Sciatic nerve (tissue), 2 donors: ENCODE measurements at places on chromosomes 11 and 22.

- no peak for DNase-seq
Observed at GRCh38 chr11:126636911-126637794, 281.7 kb downstream of the ST3GAL4 start.

- no peak for DNase-seq
Observed at GRCh38 chr22:28889478-28890024, 6.2 kb downstream of the ZNRF3 start.

- no peak for DNase-seq
Observed at GRCh38 chr11:3902441-3902840, 47.0 kb downstream of the STIM1 start.

DNA sequence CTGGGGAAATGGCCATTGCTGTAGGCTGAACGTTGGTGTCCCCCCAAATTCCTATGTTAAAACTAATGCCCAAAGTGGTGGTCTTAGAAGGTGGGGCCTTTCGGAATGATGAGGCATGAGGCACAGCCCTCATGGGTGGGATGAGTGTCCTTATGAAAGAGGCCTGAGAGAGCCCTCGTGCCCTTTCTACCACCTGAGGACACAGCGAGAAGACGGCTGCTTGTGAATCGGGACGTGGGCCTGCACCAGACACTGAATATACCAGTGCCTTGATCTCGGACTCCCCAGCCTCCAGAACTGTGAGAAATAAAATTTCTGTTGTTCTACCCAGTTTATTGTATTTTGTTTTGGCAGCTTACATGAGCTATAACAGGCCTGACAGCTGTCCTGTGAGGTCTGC, 162.9 kb upstream of the B3GAT1 start:
- no peak for DNase-seq

GRCh38 chr11:128018692-128019091, 568.7 kb downstream of the ETS1 start:
- DNase-seq: no peak

DNA sequence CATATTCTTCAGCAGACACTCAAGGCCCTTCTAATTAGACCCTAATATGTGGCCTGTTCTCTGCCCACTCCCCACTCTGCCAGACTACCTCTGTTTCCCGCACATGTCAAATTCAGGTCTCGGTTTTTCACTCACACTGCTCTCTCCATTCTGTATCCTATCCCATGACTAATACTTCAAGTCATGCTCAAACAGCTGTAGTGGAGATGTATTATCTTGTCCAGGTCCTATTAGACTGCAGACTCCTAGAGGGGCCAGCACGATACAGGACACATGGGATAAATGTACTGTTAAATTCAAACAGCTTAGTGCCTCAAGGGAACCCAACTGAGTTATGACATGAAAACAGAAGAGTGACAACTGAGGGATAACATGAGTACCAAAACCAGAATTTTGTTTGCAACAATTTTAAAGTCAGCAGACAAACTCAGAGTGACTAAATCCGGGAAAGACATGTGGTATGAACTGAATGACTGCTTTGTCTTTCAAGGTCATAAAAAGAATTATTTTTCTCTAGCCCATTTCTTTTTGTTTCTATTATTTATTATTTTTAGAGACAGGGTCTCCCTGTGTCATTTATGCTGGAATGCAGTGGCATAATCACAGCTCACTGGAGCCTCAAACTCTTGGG, 20.5 kb downstream of the ATP6V1E1 start:
- no peak for DNase-seq

GRCh38 chr11:3036419-3036818, 20.8 kb downstream of the CARS1 start:
- no peak for DNase-seq

DNA sequence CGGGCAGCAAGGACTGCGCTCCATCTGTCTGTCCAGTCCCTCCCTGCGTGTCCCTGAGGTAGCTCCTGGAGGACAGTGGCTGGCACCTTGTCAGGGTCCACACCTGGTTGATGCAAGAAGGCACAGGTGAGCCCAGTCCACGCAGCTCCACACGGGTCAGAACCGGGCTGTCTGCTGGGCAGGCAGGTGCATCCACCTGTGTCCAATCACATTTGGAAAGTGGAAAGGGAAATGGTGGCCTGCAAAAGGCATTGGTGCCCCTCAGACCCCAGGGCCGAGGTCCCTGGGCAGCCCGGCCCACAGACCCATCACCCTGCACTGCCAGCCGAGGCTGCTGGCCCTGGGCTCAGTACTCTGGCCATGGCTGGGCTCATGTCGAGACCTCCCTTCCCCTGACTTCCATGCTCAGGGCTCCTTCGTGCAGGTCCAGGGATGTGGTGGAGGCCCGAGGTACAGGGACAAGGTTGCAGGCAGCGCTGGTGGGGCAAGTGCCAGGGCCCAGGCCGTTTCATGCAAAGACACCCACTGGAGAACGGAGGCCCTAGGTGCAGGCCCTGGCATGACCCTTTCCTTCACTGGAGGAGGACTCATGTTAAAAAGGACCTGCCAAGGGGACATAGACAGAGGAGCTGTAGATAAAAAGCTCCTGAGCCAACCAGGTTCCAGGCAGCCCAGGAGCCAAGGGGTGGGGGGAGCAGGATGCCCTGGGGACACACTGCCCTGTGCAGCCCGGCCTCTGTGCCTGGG, 38.9 kb upstream of the TH start:
- DNase-seq: peak; percentile 47

GRCh38 chr11:83681031-83681781, 395.0 kb upstream of the CCDC90B start:
- DNase-seq: no peak

DNA sequence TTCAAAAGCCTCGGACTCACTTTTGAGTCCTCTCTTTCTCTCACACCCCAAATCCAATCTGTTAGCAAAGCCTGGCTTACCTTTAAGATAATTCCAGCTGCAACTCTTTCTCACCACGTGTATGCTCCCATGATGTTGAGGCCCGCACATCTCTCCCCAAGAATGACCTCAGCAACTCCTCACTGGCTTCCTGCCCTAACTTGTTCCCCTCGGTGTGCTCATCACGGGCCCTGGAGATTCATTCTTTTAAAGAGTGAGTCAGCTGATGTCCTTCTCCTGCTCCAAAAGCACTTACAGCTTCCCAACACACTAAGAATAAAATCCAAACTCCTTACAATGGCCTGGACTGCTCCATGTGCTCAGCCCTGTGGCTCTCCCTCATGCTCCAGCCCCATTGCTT, 1041.3 kb downstream of the OPCML start:
- no peak for DNase-seq

DNA sequence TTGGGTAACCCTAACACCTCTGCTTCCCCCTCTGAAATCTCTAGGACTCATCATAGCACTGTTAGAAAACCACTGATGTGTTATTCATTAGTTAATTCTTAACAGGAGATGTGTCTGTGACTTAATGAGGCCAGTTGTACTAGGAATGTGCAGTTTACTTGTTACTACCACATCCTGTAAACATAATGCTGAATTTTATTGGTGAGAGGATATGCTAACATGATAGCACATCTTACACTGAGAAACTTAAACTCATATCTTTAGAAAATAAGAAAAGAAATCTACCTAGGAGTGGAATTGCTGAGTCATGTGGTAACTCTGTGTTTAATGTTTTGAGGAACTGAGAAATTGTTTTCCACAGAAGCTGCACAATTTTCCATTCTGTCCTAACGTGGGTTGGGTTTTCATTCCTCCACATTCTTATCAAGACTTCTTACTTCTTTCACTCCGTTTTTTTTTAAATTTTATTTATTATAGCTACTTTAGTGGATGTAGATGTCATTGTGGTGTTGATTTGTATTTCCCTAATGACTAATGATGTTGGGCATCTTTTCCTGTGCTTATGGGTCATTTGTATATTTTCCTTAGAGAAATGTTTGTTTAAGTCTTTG, 33.7 kb downstream of the RNF121 start:
- no peak for DNase-seq

DNA sequence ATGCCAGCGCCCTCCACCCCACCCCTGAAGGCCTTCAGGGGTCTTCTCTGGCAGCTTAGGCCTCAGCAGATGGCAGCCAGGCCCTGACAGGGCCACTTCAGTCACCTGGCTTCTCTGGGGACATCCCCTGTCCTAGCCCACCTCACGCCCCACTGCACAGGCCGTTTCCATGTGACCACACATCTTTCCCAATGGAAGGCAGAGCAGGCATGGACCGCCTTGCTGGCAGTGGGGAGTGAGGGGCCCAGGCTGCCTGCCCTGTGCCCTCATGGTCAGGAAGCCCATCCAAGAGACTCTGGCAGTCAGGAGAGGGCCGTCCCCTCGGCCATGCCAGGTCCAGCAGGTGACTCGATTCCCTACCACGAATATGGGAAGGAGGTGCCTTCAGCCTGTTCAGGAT, 25.8 kb downstream of the MACROD1 start:
- no peak for DNase-seq

GRCh38 chr11:66564538-66564937, 3.9 kb downstream of the CTSF start:
- no peak for DNase-seq

DNA sequence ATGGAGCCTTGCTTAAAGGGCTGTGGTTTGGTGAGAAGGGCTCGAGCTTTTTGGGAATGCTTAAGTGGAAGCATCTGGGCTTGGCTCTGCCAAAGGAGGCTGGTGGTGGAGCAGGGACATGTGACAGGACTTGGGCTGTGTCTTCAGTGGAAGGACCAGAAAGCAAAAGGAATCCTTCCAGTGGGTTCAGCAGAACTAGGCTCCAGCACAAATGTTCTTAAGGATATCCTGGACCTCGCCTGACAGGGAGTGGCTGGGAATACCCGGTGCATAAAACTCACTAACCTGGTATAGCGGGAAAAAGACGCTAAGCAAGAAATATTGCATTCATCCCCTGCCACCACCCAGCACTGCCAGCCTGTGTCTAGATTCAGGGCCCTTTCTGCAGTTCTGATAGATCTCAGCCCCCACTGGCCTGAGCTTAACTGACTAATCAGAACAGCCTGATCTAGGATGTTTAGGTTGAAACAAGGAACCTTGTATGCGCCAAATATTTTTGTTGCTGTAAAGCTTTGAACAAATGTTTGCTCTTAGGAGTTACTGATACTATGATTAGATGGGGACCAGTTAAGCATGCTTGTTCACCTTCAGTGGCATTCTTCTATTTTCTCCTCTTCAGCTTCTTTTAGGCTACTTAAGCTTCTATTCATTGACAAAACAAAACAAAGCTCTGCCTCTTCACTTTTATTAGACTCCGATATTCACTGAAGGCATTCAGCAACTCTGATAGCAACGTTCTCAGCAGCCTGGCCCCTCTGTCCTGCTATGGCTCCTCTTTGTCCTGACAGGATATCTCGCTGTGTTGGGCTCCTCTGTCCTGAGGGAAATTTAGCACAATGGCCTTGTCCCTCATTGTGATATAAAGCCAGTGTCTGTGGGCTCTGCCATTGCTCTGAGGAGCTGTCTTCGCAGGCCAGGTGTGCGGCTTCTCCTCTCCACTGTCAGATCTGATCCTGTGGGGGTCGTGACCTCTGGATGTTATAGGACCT, 25.0 kb downstream of the PPFIBP2 start:
- no peak for DNase-seq

DNA sequence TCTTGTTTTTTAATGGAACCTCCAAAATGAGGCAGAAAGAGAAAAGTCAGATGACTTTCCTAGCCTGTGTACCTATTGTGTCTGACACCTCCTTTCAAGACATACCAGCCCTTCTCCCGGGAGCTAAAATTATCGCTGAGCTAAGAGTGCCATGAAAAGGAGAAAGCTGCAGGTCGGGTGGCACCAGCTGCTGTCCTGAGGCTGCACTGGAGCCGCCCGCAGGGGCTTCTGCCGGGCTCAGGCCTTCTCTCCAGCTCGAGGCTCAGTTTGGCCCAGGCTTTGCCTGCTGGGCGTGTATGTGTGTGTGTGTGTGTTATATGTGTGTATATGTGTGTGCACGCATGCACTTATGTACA, 27.7 kb upstream of the RAB1B start:
- no peak for DNase-seq

DNA sequence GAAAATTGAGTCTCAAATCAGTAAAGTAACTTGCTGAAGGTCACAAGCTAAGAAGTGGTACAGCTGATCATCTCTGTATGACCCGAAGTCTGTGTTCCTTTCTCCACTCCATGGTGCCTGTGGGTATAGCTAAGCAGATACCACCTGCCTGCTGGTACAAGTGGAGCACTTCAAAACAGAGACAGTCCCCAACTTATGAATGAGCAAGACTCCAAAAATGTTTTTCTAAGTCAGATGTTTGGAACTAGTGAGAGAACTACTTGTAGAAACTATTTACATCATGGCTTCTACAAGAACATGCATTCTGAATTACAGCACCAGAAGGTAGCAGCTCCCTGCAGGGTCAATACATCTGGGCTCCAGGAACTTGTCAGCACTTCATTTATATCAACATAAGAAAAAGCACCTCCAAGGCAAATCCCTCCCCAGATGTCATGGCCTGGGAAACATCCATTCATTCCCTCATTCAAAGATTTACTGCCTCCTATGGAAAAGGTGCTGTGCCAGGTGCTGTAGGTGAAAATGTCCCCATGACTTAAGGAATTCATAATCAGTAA, 94.7 kb downstream of the SERGEF start:
- no peak for DNase-seq

GRCh38 chr11:113926273-113927197, 21.9 kb downstream of the HTR3B start:
- DNase-seq: no peak

DNA sequence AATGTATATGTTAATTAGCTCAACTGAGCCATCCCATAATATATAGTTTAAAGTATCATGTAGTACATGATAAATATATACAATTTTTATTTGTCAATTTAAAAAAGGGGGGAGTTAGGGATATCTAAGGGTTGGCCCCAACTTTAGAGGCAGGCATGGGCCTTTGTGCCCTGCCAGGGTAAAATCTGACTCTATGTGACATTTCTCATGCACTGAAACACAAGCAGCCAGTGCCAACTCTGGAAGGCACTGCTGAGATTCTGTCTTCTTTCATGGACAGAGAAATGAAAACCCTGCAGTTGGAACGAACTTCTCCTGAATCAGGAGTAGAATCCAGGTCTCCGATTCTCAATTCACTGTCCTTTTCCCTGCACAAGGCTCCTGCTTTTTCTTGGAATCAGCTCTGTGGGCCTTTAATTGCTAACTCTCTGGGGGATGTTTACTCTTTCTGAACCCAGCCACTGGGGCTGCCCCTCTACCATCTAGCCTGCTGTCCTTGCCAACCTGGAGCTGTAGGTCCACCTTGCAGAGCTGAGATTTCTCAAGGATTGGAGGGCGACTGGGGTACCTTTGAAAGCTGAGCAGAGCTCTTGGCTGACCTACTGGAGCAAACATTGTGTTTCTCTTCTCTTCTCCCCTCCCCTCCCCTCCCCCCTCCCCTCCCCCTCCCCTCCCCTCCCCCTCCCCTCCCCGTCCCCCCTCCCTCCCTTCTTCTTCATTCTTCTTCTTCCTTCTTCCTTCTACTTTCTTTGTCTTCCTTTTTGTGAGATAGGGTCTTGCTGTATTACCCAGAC, 26.7 kb downstream of the SLC5A1 start:
- no peak for DNase-seq

DNA sequence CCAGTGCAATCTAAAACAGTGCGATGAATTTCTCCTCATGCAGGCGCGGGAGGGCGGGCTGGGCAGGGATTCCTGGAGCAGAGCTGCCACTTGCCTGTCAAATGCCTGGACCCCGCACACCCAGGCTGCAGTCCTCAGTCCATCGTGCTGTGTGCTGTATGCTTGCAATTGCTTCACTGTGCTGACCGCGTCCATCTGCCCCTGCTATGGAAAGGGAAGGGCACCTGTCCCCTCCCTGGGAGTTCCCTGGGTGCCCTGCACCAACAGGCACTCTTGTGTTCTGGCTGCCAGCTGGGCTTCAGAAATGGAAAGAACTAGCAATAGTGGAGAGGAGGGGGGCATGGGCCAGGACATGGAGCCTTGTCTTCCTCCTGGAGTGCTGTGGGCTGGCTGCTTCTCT, 185.4 kb upstream of the B3GAT1 start:
- DNase-seq: no peak
